ENCODE measurements at places on chromosomes 3 and 15.

GRCh38 chr3:19931767-19932188, 2.2 kb downstream of the EFHB start:
- DNase-seq: no peak

GRCh38 chr3:54649551-54649950, 278.3 kb downstream of the LRTM1 start:
- no peak for DNase-seq

- no peak for DNase-seq
These were observed 594.0 kb upstream of the UBE2E2 start for GRCh38 chr3:22609139-22609538.

DNA sequence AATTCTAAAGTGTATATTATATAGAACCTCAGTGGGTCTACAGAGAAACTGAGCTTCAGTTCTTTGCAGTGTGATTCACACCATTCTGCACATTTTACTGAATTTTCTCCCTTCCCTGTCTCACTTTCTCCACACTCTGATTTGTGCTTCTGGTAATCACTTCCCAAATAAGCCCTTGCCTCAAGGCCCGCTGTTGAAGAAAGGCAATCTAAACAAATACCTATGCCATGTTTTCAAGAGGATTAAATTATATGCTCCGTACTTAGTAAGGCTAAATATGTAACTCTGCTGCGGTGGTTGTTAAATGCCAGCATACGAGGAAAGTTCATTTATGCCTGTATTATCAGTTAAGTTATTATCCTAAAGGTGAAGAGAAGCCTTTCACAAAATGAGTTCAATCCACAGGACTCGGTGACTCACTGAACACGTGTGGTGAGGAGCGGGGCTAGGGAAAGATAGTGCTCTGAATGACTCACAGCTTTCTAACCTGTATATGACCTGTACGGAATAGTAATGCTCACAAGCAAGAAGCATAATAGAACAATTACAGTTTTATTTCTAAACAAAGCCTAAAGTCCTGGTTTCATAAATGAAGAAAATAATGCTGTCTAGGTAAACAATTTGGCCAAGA, 25.1 kb downstream of the CNTN6 start:
- no peak for DNase-seq

- DNase-seq: no peak
These were observed 121.4 kb upstream of the PHLDB2 start for GRCh38 chr3:111737706-111738086.

DNA sequence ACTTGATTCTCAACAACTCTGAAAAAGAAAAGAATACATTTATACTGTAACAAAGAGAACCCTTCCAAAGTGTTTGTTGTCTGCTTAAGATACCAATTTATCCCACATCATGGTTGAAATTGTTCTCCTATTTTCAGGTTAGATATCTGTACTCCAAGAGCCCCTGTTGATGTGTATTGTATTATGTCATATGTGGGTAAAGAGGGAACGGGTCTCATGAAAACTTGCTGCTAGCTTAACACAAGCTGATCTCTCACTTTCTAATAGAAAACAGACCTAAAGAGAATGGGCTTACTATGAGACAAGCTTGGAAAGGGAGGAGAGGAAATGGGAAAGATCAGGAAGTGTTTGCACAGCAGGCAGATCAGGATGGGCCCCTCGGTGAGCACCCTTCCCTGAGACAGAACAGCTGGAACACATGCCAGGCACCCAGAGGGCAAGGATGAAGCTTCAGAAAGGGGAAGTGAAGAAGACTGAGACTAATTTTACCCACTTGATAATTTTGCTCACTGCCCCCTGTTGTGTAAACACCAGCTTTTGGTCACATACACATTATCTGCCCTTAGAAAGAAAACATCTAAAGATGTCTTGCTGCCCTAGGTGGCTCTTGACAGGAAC, 747.9 kb upstream of the CCDC54 start:
- DNase-seq: no peak

DNA sequence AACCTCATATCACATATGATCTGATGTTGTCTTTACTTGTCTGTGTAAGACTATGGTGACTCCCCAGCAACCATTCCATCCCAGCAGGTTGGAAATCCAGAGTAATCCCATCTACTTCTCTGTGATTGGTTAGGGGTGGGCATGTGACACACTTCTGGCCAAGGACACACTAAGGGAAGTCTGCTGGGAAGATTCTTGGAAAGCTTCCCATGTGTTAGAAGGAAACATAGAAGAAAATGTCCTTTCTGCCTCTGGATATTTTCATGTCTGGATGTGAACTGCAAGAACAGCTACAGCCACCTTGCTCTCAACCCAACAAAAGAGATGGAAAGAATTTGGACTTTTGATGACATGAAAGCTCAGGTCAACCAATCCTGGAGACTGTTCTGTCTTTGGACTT, 2.6 kb upstream of the UBE2Q2 start:
- no peak for DNase-seq

DNA sequence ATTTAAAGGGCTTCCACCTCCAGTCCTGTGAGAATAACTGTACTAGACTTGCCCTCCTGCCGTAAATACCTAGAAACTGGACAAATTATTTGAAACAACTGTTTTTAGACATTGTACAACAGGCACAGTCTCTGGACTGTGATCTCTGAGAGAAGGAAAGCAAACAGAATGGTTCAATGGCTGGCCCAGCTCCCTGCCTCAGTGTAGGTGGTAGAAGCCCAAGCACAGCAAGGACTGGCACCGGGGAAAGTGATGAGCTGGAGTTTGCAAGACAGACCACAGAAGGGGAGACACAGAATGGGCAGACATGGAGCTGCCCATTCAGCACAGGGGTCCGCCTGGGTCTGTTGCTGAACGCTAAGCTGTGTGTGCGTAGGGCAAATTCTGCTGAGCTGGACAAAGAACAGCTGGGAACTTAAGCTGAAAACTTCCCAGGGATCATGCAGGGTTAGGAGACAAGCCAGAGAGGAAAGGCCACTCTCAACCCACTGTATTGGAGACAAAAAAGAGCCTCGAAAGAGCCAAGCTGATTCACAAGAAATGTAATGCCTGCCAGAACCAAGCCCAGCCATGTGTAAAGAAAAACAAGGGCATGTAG, 52.6 kb upstream of the SEC61A1 start:
- DNase-seq: no peak

Data from activated CD4-positive, alpha-beta T cell treated with anti-CD3 and anti-CD28 coated beads, Interleukin-2, amount 50 U/mL, for 24 hours (primary cell).